H54 (cell line): ENCODE measurements at places on chromosomes 2 and 18.

DNA sequence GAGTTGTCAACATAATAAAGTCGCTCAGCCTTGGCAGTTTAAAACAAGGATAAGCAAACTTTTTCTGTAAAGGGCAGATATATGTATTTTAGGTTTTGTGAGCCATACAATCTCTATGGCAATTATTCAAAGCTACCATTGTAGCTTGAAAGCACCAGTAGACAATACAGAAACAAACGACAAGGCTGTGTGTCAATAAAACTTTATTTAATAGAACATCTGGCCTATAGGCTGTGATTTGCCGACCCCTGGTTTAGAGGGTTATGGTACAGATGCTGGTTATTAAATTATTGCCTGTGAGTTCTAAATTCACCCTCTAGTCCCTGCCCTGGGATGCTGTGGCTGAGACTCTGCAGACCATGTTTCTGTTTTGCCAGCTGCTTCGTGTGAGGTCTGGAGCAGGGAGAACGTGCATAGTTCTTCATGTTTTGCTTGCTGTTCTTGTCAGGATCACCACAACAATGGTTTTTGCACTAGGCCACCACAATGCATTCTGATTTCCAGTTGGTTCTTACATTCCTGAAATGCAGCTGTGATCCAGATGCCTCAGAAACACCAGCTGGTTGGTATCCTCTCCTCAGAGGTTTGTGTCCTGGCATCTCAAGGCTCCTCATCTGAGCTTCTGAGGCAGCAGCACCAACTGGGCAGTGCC, 46.6 kb downstream of the ICOS start:
- DNase-seq, result no peak

DNA sequence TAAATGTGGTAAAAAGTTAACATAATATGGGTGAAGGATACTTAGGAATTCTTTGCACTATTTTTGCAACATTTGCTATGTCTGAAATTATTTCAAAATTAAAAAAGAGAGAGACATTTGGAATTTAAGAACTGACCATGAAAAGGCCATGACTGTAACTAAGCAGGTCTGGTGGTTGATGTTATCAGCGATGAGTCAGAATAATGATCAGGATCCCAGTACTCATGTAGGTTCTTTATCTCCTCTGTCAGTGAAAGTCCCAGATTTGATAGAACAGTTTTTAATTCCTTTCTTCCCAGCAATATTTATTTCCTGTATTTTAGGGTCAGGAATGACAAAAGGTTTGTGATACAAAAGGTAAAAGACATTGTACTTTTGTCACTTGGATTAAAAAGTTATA, 242.4 kb upstream of the ZNF521 start:
- DNase-seq, result no peak

- DNase-seq, result no peak
Measured at GRCh38 chr18:78006774-78007260, 757.2 kb downstream of the GALR1 start.

GRCh38 chr2:219291910-219292490, 12.8 kb downstream of the DNAJB2 start:
- DNase-seq, result no peak

- no peak for DNase-seq
Measured at GRCh38 chr2:96129528-96130120, 8.7 kb downstream of the ASTL start.

DNA sequence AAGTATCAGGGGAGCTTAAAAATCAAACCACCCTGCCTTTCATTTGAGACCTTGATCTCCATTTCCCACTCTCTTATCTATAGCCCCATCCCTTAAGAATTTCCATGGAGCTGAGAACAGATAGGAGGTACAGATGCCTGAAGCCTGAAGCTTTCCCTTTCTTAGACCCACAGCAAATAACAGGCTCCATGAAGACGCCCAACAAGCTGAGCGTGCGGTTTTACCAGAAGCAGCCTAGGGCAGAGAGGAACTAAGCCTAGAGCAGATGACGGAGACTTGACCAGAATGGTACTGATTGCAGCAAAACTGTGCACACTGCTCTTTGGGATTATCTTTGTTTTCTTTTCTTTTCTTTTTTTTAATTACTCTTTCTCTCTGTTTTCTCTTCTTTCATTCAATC, 1.7 kb upstream of the ERBB4 start:
- no peak for DNase-seq
